ENCODE measurements at places on chromosomes 2 and 18.

DNA sequence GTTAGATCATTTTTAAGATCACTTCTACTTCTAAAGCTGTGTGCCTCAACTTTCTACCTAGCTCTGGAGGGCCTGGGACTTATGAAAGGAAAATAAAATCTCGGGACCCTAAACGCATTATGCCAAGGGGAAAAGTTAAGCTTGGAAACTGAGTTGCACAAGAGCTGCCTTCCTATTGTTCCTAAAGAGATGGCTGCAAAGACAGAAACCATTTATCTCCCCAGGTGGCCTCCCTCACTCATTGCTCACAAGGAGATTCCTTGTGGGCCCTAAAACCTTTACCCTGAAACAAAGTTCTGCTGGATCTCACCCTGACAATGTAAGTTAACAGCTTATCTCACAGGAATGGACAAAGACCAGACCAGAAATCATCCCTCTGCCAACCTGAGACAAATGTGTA lies 26.8 kb downstream of the TUBB6 start:
- DNase-seq: no peak

GRCh38 chr18:36379435-36379984 lies 82.0 kb downstream of the FHOD3 start:
- no peak for DNase-seq

GRCh38 chr2:20224716-20225293 lies at the start of gene SDC1:
Gene SDC1 (minus strand): TSS chr2:20225130. CDS start chr2:20224867, 263 bp downstream.
- DNase-seq: peak; percentile 86

GRCh38 chr2:206558492-206558891 lies 83.8 kb upstream of the FAM237A start:
- no peak for DNase-seq

GRCh38 chr2:232900811-232901735 lies 31.0 kb downstream of the SNORC start:
- no peak for DNase-seq
